ENCODE measurements at places on chromosomes 3 and 15.

DNA sequence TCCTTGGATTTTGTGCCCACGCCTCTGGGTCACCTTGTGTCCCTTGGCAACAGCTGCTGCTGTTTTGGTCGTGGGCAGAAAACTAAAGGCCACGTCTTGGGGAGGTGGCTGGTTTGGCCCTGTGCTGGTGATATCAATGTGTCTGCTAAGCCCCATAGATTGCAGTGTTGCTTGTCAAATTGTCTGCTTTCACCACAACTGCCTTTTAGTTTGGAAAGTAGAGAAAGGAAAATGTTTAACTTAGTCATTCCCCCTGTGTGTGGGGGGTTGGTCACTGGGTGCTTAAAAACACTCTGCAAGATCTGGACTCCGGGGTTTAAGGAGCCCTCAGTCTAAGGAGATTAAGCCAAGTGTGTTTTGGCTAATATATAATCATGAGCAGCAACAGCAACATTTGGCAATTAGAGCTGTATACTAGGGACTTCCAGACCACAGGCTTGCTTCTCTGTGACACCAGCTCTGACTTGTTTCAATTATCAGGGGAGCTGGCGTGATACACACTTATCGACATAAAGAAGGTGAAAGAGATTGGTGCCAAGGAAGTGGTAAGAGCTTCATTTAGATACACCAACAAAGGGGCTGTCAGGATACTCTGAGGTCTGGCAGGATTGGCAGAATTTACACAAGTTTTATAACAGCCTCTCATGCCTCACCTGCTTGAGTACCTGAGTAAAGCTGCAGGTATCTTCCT, 3.5 kb downstream of the SMAD3 start:
- DNase-seq, result no peak

GRCh38 chr15:79209116-79209515, 73.4 kb upstream of the ANKRD34C start:
- no peak for DNase-seq

- DNase-seq, result peak; percentile 66
These were observed 35.9 kb downstream of the CCK start for GRCh38 chr3:42229942-42230688.

- no peak for DNase-seq
These were observed 4.6 kb upstream of the CTSH start for GRCh38 chr15:78949461-78949860.

- no peak for DNase-seq
These were observed 1037.9 kb downstream of the EPHA3 start for GRCh38 chr3:90145094-90145860.

DNA sequence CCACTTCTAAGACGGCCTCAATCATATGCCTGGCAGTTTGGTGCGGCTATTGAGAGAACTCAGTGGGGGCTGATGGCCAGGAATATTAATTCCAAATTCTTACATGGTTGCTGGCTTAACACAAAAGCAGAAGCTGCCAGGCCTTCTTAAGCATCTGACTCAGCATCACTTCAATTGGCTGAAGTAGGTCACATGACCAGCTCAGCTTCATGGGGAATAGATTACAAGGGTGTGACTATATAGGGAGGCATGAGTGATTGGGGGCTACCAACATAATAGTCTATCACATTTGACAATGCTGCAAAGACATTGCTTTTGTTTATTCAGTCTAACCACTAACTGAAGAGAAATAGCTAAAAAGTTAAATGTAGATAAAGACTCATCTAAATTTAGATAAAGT, 101.6 kb upstream of the ANKRD28 start:
- DNase-seq, result peak; percentile 52

- DNase-seq, result no peak
These were observed 6.8 kb downstream of the SPINT1 start for GRCh38 chr15:40850576-40851112.

DNA sequence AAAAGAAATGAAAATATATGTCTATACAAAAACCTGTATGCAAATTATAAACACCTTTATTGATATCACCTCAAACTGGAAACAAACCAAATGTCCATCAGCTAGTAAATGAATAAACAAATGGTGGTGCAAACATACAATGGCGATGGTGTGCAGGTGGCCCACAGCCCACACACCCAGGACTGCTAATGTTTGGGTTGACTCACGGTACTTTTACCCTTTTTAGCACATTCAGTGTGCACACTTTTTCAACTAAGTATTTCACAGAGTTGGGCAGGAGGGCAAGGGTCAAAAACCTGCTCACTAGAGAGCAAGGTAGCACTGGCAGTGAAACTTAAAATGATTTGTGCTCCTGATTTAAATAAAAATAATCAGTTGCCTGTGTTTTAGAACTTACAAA, 123.1 kb upstream of the BHLHE40 start:
- no peak for DNase-seq

- DNase-seq, result no peak
These were observed 76.9 kb downstream of the PLCH1 start for GRCh38 chr3:155667988-155668387.

GRCh38 chr15:39581793-39582285, 960 bp downstream of the THBS1 start:
- no peak for DNase-seq

DNA sequence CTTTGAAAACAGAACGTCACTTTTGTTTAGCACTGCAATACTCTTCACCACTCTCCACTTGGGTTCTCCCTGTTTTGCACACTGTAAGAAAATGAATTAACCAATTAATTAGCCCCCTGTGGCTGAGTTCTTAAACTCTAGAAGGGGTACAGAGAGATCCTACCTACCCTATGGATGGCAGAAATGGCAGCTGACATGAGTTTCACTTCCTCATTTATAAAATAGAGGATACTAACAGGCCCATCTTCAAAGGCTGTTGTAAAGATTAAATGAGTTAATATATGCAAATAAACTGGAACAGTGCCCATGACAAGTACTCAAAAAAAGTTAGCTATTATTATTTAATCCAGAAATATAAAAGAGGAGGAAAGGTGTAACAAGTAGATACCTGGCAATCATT, 36.9 kb downstream of the SUCLG2 start:
- no peak for DNase-seq

Data from RKO (cell line).